Nucleus accumbens (tissue), 56 donors: ENCODE measurements at places on chromosomes 11 and 22.

- peak; percentile 77 for DNase-seq
These were observed 453.5 kb downstream of the OPCML start for GRCh38 chr11:133078591-133079404.

DNA sequence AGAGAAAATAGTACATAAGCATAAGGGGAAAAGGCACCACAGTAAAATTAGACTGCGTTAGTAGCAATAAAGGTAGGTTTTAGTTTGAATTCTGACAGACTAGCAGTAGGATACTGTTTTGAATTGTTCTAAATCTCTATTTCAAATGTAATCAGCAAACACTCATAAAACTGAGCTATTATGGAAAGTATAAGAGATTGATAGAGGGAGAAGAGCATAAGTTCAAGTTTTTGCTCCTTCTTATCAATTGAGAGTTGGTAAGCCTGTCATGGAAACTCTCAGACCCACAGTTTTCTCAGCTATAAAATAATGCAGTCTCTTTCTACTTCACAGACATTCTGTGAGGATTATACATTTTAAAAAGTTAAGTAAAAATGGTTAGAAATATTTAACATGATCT, 840.2 kb upstream of the CNTN5 start:
- DNase-seq: no peak

- no peak for DNase-seq
These were observed 2.1 kb upstream of the CRACR2B start for GRCh38 chr11:825366-826226.

- DNase-seq: peak; percentile 30
These were observed 3.0 kb downstream of the INPPL1 start for GRCh38 chr11:72227316-72228228.

DNA sequence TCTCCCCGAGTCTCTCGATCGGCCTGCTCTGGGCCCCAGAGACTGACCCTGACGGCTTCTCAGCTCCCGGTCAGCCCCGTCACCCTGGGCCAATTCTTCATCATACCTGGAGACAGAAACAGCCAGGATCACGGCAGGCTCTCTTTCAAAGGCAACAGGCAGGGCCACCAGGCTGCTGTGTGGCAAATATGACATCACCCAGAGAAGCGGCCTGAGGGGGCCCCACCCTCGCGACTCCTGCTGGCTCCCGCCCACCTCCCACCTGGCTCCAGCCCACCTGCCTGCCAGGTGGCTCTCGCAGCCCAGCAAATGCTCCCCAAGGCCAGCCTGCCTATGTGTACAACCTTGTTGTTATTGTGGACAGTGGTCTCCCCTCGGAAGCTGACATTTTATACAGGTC, 24.9 kb upstream of the PACSIN2 start:
- DNase-seq: no peak

DNA sequence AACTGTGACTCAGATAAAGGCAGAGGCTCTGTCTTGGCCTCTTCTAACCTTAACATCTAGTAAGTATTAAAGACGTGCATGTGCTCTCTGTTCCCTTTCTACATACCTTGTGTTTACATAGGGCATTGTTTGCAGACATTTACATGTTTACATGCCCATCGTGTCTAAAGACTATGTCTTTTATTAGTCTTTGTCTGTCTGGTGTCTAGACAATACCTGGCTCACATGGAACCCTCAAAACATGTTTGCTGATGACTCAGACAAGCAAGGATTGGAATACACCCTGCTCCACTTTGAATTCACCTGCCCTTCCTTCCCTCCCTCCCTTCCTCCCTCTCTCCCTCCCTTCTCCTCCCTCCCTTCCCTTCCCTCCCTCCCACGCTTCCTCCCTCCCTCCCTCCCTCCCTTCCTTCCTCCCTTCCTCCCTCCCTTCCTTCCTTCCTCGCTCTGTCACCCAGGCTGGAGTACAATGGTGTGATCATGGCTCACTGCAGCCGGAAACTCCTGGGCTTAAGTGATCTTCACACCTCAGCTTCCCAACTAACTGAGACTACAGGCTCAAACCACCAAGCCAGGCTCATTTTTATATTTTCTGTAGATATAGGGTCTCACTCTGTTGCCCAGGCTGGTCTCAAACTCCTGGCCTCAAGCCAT, 23.7 kb upstream of the SORL1-AS1 start:
- DNase-seq: no peak

DNA sequence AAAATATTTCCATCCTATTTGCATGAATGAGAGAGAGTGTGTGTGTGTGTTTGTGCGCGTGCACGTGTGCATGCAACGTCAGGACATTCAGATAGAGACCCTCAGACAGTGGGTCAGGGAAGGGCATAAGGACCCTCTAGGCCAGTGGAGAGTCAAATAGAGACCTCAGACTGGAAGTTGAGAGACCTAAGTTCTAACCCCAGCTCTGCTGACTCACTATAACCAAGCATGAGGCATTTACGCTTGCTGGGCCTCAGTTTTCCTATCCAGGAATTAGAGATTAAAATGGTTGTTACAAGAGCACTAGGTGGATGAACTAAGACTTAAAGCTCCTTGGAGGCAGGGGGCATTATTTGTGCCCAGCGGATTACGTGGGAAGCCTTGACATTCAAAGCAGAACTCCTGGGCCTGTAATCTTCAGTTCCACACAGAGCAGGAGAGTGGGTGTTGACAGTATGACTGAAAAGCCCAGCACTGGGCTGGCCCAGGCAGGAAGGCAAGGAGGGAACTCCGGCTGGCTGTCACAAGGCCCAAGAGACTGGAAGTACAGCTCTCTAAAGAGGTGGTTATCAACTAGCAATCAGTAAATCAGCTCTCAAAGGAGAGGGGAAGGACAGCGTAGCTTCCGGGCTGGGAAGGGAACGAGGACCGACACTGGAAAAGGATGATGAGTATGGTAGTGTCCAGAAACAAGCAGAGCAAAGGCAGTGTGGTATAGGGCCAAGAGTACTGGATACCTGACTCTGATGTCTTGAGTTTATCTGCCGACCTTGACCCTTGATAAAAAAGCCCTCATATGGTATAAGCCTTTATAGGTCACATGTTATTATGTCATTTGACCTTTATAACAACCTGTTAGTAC, 9.2 kb downstream of the RHOG start:
- DNase-seq: no peak

DNA sequence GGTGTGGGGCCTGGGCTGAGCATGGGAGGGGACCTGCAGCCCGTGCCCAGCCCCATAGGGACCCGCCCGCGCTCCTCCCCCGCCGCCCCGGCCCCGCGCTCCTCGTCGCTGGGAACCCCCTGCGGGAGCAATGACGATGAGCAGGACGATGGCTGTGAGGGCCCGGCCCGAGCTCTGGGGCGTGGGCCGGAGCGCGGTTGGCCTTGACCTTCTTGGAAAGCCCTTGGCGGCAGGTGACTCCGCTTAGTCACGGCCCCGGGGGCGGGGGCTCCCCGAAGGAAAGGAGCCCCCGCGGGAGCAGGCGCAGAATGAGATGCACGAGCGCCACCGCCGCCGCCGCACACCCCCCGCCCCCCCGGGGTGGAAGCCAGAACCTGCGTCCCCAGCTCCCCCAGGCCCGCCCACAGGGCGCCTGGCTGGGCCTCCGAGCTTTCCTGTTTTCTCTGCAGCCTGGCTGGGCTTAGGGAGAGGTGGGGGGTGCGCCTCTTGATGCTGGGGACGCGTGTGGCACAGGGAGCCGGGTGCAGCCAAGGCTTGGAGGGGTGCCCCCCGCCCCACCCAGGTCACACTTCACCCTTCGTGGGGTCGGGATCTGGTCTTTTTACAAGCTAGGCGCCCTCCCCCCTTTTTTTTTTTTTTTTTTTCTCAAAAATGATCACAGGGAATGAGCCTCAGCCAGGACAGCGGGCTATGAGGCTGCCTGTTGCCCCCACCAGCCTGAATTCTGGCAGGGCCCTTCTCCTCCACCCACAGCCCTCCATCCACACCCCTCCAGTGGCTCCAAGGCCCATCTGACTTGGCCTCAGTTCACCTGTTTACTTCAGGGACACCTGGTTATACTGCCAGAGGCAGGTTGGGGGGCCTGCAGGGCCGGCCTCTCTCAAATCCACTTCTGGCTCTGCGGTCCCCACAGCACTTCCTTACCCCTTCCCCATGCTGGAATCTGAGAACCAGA, 17.9 kb downstream of the CRELD2 start:
- DNase-seq: peak; percentile 55

- no peak for DNase-seq
These were observed 109.0 kb downstream of the TRIM29 start for GRCh38 chr11:120028897-120029258.

DNA sequence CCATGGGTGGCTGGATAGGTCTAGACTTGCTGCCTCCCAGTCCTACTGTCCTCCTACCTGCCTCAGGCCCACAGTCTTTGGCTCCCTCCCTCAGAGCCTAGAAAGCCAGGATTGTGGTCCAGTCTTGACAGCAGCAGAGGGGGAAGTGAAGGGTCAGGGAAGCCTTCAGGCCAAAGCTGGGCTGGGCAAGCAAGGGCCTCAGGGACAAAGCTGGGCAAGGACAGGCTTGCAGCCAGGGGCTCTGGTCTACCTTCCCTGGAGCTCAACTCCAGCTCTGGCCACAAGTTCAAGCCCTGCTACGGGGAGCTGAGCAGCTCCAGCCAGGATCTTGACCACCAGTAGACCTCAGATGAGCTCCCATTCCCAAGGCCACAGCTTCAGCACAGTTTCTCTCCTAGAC, 14.9 kb downstream of the LMO1 start:
- no peak for DNase-seq
